ENCODE measurements at places on chromosomes 5 and 9.

GRCh38 chr5:181261320-181262049 lies 542 bp upstream of the TRIM52 start:
- DNase-seq = peak; percentile 65

- no peak for DNase-seq
These were observed 93.1 kb upstream of the TBCA start for GRCh38 chr5:77869116-77869798.

DNA sequence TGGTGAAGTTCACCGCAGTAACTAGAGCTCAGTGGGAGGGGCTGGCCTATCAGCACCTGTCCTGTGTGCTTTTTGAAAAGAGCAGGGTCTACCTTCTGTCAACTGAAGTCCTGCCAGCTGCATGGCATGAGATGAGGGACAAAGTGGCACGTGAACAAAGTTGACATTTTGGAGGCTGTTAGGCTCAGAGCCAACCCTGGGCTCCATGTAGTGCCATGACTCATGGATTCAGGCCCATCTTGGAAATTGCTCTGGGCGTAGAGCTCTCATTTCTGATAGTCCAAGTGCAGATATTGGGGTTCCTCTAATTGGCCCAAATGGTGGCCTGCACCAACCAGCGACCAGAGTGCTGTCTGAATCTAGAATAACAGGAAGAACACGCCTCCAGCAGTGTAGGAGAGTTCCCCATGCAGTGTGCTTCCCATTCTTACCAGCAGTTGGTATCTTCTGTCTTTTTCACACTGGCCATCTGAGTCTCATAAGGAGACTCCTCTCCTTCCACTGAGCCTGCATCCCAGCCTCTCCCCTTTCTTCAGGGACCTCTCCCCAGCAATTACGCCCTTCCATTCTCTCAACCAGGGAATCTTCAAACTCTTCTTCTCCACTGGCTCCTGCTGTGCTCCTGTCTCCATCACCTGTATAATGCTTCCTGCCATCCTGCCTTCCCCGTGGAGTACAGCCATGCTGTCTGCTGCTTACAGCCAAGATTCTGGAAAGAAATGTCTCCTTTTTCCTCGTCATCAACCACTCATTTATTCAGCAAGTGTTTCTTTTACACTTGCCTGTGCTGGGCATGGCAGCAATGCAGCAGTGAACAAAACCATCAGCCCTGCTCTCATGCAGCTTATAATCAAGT lies 30.4 kb downstream of the IRF1 start:
- DNase-seq = no peak

DNA sequence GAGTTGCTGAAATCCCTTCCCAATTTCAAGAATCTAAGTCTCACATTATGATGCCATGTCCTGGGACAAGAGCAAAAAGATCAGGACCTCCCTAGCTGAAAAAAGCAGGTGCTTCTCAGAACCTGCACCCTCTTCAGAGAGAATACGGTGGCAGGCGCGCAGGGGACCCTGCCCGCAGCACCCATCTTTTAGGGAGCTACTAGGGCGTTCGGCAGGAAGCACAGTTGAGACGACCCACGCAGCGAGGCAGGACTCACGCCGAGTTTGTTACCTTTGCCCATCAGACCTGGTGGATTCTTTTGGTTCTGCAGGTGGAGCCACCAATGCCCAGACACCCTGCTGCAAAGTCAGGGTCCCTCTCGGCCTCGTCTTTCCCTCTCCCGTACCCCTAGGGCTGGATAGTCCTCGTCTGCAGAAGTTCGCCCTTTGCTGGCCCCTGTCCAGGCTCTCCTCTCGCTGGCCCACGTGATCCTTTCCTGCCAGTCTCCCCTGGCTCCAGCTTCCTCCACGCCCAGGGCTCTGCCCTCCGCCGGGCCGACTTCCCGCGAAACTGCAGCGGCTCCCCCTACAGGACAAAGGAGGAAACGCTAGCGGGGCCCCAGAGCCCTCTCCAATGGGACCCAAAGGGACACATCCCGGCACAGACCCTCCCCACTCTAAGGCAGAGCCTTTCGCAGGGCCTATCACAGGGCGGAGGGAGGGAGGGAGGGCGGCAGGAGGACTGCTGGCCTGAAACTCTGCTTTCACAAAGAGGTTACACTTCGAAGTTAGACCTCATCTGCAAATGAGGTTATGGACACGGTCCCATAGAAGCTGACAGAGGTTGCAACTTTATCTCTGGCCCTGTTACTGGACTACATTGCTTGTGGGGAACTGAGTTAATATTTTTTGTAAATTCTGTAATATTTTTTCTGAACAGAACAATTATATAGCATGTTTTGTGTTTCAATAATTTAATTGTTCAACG lies 28.8 kb downstream of the TMEM174 start:
- peak; percentile 55 for DNase-seq

- no peak for DNase-seq
These were observed 226.6 kb upstream of the TBCA start for GRCh38 chr5:78002690-78003089.

DNA sequence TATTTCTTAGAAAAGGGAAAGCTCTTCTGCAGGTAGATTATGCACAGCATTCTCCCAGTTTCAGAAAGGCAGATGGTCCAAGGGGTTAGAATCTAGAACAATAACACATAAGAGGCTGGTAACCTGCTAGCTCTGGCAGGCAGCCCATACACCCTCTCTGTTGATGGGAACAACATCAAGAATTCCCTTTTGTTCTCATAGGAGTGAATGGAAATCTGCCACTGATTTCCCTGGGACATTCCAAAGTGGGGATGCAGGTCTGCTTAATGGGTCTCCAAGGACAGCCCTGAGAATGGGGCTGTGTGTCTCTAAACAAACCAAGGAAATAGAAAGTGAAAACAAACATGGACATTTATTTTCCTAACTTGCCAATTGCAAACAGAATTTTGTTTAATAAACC lies 456.8 kb downstream of the EBF1 start:
- no peak for DNase-seq

DNA sequence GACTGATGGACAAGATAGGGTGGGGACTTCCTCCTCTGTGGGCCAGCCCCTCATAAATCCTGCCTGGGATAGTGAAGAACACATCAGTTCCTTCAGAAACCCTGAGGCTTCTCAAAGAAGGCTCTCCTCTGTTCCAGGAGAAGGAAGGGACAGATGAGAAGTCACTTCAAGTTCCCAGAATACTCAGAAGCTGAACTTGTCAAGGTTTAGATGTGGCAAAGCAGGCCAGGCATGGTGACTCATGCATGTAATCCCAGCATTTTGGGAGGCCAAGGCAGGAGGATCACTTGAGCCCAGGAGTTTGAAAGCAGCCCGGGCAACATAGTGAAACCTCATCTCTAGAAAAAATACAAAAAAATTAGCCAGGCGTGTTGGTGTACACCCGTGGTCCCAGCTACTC lies 38.5 kb downstream of the STOM start:
- DNase-seq = peak; percentile 14

DNA sequence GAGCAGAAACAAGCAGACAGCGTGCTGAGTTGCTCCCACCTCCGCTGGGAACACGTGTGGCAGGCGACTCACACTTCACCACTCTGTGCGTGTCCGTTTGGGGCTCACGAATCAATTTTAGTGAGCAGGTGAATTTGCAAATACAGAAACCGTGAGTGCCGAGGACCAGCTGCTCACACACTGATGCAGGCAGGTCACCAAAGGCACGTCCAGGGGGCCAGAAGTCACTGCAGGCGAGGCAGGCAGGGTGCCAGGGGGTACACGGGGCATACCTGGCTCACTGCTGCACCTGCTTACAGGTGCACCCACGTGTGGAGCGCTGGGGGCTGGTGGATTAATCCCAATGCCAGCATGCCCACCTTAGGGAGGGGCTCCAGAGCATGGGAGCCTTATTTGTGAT lies 68.8 kb downstream of the ZNF354C start:
- no peak for DNase-seq

DNA sequence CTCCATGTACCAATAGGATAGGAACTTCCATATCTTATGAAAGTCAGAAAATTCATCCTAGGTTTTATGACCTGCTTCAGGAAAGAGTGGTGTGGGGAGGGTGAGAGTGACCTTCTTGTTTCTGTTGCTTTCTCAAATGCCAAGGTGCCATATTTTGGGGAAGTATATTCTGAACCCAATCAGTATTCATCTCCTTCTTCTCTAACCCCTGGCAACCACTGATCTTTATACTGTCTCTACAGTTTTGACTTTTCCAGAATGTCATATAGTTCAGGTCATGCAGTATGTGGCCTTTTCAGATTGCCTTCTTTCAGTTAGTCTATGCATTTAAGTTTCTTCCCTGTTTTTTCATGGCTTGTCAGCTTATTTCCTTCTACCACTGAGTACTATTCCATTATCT lies 321.4 kb upstream of the SEMA6A start:
- no peak for DNase-seq

DNA sequence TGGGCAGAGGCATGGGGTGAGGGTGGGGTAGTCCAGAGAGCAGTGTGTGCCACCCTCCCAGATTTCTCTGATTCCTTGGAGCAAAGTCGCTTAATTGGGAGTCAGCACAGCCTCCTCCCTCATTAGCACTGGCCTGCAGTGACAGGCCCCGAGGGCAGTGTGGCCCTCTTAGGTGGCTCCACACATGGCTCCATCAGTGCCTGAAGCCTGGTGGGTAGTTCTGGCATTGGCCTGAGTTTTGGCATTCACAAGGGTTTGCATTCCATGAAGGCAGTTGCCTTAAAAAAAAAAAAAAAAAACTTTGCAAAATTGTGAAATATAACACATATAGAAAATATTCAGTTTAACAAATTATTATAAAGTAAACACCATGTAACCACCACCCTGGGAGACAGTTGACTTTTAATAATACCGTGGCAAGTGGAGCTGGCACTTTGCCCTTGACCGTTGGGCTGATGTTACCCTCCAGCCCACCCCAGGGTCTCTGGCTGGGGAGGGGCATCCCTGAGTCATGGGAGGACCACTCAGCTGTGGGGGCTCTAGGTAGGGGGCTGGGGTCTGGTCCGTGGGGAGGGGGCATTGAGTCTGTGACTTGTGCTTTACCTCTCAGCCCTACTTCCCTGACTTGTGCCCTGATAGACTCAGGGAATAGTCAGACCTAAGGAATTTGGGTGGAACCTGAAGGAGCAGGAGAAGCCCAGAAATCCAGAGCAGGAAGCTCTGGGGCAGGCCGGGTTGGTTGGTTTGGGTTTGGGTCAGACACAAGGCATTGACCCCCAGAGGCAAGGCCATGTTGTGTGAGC lies 51.3 kb upstream of the PITX1 start:
- DNase-seq = no peak

- DNase-seq = peak; percentile 71
These were observed 5.5 kb downstream of the C7 start for GRCh38 chr5:40914835-40915234.

DNA sequence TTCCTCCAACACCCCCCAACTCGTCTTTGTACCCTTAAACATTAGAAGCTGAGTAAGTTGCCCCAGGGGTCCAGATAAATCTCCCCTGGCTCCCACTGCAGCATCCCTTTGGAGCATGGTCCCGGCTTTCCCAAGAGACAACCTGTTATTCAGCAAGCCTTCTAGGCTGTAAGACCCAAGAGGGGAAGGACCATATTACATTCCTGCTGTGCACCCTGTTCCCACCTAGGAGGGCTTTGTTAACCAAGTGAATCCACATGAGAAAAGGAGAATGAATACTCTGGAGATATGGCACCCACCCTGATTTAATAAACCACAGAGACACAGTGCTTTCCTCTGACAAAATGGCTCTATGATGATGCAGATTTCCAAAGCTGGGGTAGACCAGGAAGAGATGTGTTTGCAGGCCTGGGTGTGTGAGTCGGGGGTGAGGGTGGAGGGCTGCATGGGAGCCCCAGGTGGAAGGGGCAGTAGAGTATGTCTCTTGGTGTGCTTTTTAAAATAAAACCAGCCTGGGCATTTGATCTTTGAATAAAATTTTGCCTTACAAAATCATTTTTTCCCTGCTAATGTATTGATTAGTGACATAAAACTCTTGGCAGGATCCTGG lies 325.2 kb downstream of the DRD1 start:
- DNase-seq = no peak

Data from iris pigment epithelial cell (primary cell).